ELR (cell line): ENCODE measurements at places on chromosomes 5 and 9.

- no peak for DNase-seq
These were observed 19.7 kb upstream of the PCDHAC2 start for GRCh38 chr5:140946578-140946977.

- DNase-seq: no peak
These were observed 18.3 kb upstream of the RXRA start for GRCh38 chr9:134307674-134308638.

DNA sequence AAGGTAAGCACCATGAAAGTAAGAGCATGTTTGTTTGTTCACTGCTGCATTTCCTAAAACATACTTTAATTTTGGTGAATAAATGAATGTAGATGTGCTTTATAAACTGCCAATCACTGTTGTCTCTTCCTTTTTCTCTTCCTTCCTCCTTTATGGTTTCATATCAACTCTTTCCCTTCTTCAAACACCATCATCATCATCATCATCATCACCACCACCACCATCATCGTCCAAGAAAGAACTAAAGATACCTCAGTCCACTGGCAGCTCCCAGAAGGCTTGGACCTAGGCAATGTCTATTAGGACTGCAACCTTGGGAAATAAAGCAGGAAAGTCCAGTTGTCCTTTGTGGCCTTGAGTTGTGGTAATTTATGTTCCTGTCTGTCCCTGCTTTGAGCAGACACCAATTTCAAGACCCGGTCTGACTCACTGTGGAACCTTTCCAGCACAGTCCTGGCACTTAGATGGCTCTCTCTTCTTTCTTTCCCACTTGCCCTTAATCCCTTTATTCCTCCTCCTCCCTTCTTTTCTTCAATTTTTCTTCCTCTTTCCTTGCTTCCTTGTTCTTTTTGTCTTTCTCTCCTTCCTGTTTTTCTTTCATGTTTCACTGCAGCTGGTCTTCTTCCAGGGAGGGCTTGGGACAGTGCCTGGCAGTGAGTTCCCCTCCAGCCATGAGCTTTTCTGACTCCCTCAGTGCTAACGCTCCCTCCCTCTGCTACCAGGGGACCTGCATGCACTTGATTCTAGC lies 99.3 kb downstream of the ANGPTL2 start:
- DNase-seq: no peak

DNA sequence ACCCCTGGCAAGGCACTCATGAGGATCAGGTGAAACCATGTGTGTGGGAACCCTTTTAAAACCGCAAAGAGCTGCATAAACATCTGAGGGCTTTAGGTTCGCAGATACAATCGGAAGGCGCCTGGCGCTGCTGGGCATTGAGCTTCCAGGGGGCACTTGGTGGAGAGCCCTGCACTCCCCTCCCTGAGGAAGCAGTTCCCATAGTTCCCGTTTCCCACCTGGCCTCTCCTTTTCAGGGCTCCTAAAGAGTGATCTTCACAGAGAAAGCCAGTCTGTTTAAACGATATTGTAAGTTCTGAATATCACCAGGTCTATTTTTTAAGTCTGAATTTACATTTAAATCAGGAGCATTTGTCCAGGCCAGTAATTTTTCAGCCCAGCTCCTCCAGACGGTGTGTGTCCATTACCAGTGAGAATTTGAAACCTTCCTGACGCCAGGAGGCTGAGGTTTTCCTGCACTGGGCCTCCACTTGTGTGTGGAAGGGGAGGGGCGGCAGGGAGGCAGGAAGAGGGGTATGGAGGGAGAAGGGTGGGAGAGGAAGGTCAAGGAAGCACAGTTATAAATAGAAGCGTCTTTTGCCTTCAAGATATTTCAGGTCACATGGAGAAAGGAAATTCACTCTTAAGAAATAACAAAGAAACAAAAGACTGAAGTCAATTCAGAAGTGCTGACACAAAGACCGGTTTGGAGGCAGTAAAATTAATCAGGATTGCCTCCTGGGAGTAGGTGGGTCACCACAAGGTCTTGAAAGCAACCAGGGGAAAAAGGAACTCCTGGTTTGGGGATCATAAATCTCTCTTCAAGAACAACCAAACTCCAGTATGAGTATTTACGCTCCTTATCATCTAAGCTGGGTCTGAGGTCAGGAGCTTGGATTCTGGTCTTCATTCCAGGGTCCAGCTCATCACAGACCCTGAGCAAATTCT lies 14.3 kb upstream of the MGAT1 start:
- no peak for DNase-seq

- DNase-seq: peak; percentile 54
These were observed 292.3 kb downstream of the SMARCA2 start for GRCh38 chr9:2307480-2307879.

DNA sequence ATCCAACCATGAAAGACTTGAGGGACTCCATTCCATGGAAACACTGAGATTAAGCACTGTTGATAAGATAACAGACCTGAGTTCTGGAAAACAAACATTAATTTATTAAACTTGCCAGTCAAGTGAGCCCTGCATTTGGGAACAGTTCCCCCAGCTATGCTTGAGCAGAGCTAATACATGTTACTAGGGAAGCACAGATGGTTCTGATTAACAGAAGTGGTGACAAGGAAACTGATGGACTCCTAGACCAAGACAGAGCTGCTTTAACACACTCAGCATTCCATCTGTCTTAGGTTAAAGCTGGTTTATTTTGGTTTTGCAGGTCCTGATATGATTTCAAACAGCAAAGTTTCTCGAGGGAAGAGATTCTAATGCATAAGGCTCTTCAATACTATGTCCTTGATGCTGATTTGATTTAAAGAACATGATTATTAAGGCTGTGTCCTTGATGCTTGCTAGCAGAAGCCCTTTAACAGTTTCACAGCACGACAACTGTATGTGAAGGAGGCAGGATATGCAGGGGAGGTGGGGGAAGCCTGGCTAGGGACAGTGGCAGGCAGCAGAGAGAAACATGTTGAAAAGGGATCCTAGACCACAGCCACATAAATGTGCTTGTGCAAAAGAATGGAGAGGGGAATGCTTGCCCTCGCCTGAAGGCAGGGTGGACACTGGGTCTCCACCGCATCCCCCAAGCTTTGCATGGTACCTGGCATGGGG lies 66.2 kb downstream of the ACTBL2 start:
- no peak for DNase-seq

DNA sequence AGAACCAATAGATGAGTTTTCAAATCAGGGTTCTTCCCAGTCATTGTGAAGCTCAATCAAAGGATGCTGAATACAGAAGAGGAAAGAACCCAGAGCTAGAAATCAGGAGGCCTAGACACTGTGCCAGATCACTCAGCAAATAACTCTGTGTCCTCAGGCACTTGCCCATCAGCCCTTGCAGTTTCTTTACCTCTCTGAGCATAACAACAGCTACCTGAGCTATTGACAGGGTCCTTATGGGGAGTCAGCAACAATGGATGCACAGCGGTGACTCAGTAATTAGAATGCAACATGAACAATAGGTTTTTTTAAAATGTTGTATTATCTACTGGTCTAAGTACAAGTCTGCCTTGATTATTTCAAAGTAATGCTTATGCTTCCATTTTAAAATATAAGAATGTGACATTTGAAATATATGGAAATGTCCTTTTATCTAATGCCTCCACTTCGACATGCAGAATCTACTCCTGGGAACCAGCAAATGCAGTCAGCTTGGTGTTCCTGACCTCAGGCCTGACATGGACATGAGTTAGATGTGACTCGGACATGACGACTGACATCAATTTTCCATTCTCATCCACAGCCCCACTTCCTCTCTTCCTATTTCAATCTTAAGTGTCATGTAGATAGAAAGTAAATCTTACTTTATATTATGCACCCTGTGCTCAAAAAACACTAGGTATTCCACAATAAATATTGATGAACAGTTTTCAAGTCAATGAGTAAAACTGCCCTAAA lies 155.0 kb downstream of the TLE1 start:
- DNase-seq: peak; percentile 59

DNA sequence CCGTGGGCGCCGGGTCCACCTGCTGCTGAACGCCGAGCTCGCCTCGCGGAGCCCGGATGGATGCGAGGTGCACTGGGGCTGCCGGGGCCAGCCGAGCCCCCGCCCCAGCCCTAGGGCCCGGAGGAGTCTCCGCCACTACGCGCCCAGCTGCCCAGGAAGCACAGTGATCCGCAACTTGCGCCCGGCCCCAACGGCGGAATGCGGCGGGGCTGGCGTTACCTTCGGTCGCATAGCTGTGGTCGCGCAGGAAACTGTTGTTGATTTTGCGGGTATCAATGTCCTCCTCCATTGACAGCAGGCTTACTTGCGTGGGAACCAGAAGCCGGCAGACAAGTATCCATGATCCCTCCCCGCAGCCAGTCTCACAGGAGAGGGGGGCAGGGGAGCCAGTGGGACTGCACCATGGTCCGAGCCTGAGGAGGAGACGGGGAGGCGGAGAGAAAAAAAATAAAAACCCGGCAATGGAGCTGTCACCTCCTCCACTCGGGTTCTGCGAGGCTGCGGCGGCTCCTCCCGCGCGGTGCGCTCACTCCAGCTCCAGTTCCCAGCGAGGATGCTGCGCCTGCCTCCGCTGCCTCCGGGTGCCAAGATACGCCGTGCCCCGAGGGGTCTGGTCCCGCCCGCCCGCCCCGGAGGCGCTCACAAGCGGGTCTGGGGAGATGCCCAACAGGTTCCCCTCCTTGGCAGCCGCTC lies 628 bp downstream of the PPP2R2B start:
- no peak for DNase-seq

DNA sequence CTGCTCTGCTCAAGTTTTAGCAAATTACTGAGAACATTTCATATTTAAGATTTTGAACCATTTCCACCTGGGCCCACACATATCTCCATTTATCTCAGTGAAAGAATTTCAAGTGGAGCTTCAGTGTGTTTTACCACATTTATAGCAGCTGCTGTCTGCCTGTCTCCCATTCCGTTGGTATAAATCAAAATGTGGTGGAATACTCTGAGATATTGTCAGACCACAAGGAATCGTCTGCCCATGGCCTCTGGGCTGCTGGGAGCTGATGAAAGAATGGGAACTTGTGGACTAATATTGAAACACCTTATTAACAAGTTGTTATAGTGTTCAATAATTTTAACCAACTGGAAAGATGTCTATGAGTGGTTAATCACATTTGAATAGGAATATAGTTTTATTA lies 33.3 kb downstream of the MAST4 start:
- DNase-seq: no peak

- DNase-seq: no peak
These were observed 27.7 kb downstream of the FGF10 start for GRCh38 chr5:44361342-44362001.

GRCh38 chr9:90310521-90310876 lies 332.1 kb downstream of the DIRAS2 start:
- no peak for DNase-seq

DNA sequence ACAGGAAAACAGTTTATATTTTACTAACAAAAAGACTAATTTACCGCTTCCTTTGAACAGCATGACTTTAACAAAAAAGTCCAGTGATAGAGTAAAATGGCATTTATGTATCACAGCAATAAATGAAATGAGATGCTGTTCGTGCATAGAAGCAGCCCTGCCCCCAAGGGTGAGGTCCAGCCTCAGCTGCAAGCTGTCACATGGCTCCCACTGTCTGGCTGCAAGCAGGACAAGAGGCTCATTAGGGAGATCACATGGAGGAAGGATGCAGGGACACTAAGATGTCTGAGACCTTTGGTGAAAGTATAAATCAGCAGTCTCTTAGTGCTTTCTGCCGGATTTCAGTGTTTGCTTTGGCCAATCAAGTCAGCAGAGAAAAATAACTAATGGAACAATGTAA lies 23.0 kb downstream of the GDNF start:
- DNase-seq: peak; percentile 27

- DNase-seq: no peak
These were observed 7.9 kb downstream of the PLK2 start for GRCh38 chr5:58451732-58452565.

- no peak for DNase-seq
These were observed 86.5 kb upstream of the NEURL1B start for GRCh38 chr5:172554562-172554961.

DNA sequence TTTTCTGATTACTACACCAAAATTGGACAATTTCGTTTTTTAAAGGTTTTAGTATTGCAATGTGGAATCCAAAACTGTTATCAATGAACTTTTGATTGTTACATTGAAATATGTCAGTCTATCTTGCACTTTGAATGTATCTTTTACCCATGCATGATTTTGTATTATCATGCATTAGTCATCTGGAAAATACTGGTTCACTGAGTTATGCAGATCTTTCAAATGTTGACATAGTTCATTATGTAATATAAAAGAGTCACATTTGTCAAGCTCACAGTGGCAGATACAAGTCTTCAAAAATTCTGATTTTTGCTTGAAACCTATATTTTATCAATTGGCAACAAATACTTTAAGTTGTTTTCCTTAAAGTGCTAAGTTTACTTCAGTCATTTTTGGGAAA lies 85.2 kb downstream of the NR3C1 start:
- peak; percentile 29 for DNase-seq

DNA sequence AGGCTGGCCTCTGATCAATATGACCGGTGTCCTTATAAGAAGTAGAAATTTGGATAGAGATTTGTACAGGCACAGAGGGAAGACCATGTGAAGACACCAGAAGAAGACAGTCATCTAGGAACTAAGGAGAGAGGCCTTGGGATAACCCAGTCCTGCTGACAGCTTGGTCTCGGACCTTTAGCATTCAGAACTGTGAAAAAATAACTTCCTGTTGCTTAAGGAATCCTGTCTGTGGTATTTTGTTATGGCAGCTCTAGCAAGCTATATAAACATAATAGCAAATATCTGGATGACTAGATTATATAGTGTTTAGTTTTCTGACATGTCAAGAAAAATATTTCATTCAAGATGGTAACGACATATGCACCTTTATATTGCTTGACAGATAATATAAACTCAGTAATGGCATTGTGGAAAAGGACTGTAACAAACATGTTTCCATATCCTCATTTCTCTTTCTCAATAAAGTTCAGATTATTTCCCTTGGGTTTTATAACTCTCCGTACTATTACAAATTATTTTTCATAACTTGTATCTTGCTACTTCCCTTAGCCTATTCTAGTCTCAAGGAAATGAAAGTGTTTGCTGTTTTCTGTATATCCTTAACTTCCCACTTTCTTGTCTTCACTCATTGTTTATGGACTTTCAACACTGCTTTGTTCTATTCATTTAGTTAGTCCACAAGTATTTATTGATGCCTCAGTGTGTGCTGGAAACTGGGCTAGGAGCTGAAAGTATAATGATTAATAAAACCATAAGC lies 62.4 kb downstream of the KIAA1958 start:
- peak; percentile 45 for DNase-seq

GRCh38 chr5:119743927-119744326 lies 114.6 kb downstream of the FAM170A start:
- peak; percentile 51 for DNase-seq

GRCh38 chr5:53601570-53601969 lies 41.1 kb downstream of the NDUFS4 start:
- DNase-seq: peak; percentile 84

DNA sequence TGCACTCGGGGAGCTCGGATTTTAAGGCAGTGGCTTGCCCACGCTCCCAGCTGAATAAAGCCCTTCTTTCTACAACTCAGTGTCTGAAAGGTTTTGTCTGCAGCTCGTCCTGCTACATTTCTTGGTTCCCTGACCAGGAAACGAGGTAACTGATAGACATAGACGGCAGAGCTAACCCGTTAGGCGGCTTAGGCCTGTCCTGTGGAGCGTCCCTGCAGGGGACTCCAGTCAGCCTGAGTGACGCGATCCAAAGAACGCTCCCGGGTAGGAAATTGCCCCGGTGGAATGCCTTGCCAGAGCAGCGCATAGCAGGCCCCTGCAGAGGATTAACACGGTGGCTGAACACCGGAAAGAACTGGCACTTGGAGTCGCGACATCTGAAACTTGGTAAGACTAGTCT lies 1.8 kb upstream of the SELENOP start:
- DNase-seq: no peak
